RCC 7860 (cell line): ENCODE measurements at places on chromosomes 7 and 10.

DNA sequence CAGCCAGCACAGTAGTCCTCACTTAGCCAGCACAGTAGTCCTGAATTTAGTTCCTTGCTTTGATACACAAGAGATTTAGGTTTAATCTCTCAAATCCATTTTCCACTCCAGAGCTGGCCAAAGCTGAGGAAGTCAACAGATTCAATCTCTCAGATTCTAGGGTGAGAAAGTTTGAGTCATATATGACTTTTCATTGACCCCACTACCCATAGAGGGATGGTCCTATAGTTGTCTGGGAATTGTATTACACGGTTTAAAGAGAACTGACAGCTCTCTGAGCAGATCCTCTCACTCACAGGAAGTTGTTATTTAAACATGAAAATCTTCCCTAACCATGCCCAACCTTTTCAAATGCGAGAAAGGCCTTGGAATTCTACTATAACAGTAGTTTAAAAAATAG lies 641.8 kb upstream of the SEMA3D start:
- no peak for DNase-seq

DNA sequence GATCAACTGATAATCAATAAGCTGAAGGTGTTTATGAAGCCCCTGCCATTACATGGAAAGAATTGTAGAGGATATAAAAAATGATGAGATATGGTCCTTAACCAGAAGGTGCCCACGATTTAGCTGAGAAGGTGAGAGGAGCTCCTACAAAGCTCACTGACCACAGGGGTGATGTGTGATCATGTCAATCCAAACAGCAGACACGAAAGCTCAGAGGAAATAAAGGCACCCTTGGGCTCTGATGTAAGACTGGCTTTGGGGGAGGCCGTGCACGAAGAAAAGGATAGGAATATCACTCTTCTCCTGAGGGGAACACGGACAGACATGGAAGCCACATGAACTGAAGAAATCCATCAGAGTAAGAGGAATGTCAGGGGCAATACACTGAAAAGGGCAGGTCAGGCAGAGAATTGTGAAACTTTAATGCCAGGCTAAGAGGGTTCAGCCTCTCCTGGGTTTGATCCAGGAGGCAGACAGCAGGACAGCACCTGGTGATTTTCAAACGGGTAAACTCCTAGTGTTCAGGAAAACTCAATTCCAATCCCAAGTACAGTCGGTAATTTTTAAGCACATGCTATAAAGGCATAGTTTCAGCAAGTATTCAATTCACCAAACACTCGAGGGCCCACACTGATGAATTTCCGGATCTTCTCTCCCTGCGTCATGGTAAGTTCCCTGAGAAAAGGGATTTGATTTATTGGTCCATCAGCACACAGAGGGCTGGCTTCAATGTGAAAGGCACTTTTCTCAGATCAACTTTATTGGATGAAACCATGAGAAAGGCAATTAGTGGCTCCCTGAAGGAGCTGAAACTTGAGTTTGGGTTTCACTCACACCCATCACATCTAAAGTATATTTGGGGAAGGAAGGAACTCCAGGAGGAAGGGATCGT lies 163.8 kb downstream of the PRPF18 start:
- no peak for DNase-seq

- peak; percentile 38 for DNase-seq
These were observed 53.6 kb upstream of the TMEM72 start for GRCh38 chr10:44857363-44858016.

DNA sequence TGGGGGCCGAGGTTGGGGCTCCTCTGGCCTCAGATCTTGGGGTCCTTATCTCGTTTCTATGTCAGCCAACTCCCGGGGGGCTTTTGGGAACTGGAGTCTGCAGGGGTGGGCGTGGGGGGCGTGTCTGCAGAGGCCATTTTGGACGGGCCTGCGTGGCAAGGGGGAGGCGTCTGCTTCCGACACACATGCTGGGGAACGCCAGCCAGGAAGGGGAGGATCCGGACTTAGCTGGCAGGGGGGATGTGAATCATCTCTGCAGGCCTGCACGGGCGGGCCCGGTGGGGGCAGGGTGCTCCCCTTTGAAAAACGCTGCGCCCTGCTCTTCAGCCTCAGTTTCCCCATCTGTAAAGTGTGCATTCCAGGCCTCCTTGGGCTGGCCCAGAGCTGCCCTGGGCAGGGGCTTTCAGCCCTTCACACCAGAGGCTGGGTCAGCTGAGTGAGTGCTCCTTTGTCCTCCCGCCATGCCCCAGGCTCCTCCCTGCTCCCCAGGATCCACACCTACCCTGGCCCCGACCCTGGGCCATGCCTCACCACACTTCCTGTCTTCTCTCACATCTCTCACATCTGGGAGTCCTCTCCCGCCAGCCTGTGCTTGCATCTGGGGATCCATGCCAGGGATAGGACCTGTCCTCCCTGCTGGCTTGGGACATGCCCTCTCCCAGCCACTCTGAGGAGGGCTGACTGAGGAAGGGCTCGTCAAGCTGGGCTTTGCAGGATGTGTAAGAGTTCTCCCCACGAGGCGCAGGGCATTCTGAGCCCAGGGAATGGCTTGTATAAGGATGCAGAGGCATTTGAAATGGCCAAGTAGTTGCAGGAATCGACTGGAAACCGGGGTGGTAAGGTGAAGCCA lies 172.6 kb upstream of the TNRC18 start:
- peak; percentile 79 for DNase-seq

GRCh38 chr10:89604200-89604599 lies 40.8 kb downstream of the PANK1 start:
- DNase-seq, result no peak

DNA sequence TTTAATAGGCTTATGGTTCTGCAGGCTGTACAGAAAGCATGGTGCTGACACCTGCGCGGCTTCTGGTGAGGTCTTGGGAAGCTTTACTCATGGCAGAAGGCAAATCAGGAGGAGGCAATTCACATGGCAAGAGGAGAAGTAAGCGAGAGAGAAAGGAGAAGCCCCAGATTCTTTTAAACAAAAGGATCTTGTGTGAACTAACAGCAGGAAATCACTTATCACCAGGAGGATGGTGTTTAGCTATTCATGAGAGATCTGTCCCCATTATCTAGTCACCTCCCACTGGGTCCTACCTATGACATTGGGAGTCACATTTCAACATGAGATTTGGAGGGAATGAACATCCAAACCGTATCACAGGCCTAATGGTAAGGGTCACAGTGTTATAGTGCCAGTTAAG lies 678.0 kb upstream of the KCND2 start:
- DNase-seq, result no peak

DNA sequence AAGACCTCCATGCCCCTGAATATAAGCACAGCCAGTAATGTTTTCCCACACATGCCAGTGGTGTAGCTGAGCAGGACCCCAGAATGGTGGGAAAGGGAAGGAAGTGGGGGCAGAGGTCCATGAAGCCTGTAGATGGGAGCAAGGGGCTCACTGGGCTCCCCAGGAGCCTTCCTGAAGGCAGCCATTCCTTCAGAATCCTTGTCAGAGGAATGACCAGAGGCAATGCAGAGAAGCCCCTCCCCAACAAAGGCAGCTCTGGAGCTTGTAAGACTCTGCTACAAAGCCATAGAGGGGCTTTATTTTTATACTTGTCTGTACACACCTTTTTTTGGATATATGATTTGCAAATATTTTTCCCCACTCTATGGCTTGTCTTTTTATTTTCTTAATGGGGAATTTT lies 165.0 kb upstream of the TCF7L2 start:
- DNase-seq, result no peak

- peak; percentile 43 for DNase-seq
These were observed 2.7 kb downstream of the IGFBP1 start for GRCh38 chr7:45890902-45891461.

GRCh38 chr10:96500519-96500918 lies 13.2 kb downstream of the TLL2 start:
- no peak for DNase-seq

DNA sequence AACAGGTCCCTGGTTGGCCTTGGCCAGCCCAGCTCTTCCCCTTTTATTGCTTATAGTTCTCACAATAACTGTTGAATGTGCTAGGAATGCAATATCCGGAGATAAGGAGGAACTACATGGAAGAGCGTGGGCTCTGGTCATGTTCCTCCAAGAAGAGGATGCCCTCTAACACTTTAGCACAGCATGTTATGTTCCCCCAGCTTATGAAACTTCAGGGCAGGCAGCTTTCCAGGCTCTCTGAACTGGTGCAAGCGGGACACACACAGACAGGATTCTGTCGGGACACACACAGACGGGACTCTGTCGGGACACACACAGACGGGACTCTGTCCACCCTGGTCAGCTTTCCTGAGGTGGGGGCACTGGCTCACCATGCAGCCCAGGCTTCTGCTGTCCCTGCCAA lies 141.6 kb downstream of the PKD1L1 start:
- no peak for DNase-seq
